ENCODE measurements at places on chromosomes 2 and 18.

DNA sequence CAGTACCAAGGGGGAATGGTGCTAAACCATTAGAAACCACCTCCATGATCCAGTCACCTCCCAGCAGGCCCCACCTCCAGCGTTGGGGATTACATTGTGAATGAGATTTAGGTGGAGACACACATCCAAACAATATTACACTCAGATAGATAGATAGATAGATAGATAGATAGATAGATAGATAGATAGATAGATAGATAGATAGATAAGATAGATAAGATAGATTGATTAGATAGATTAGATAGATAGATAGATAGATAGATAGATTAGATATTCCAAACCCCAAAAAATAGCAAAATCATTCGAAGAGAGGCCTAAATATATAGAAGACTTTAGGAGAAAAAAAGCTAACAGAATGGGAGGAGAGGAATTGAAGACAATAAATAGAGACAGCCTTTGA lies 42.8 kb upstream of the UBXN4 start:
- no peak for DNase-seq

DNA sequence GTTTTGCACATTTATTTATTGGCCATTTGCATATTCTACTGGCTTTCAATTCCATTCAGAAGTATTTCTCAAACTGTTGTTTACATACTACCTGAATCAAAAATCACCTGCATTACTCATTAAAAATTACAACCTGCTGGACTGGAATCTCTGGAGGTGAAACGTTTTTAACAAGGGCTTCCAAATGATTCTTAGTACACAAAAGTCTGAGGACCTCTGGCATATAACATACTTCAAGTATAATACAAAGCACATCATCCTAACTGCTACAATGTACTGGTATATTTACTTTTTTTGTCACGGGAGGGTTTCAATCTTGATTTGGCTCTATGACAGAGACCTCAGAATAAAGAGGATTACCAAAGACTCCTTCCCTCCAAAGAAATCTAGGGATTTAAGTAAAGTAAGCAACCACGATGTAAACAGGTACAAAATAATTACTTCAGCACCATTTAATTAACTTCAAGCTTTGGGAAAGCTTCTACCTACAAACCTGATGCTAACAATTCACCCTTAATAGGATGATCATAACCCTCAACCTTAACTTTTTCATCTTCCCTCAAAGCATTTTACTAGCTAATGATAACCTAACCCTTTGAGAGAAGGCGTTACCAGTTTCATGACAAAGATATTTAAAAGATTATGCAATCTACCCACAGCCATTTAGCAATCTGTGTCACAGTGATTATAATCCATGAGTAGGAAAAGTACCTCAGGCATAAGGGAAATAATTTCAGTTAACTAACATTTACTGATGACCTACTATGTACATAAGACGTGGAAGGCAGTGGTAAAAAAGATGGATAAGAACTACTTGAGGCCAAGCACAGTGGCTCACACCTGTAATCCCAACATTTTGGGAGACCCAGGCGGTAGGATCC lies 24.7 kb downstream of the ATAD2B start:
- DNase-seq: no peak

DNA sequence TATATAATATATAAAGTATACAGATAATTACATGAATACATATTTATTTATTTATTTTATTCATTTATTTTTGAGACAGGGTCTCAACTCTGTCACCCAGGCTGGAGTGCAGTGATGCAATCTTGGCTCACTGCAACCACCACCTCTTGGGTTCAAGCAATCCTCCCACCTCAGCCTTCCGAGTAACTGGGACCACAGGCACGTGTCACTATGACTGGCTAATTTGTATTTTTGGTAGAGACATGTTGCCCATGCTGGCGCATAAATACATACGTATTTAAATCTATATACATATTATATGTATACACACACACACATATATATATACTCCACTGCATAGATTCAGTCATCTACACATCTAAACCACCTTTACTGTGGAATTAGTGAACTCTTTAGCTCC lies 20.6 kb upstream of the NDUFV2 start:
- no peak for DNase-seq

GRCh38 chr2:220347626-220348025 lies 720.2 kb downstream of the SLC4A3 start:
- no peak for DNase-seq

- DNase-seq: no peak
Measured at GRCh38 chr2:234047361-234047760, 3.1 kb upstream of the SPP2 start.

GRCh38 chr2:217742841-217743240 lies 260.0 kb downstream of the TNS1 start:
- no peak for DNase-seq

DNA sequence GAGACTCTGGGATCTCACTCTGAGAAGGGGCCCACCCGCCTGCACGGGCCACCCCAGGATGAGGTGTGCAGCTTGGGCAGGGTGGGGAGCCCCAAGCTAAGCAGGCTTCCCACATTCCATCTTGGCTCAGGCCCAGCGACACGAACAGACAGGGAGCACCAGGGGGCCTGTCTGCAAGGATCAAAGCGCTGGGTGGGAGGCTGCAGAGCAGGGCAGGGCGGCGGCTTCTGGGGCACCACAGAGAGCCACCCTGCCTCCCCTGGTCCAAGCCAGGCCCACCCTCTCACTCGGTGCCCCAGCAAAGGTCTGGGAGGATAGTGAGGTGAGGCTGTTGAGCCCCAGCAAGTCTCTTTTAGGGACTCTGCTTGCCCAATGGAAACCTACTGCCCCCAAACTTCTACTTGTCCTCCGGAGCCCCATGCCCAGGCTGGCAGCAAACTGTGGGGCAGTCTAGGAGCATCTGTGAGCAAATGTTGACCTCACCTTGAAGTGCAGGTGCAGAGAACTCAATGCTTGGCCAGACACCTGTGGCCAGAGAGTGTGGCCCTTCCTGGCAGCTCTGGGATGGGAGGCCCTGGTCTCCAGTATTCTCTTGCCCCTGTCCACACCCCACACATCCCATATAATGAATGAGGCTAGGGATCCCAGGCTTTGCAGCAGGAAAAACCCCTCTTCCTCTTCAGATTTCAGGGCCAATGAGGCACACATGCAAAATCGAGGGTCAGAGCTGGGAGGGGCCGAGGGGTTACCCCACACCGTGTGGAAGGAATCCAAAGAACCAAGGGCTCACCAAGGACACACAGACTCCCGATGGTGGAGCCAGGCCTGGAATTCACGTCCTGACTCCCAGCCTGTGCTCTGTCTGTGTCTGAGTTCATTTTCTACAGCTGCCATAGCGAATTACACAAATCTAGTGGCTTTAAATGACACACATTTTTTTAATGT lies 18.8 kb upstream of the GLI2 start:
- DNase-seq: no peak

DNA sequence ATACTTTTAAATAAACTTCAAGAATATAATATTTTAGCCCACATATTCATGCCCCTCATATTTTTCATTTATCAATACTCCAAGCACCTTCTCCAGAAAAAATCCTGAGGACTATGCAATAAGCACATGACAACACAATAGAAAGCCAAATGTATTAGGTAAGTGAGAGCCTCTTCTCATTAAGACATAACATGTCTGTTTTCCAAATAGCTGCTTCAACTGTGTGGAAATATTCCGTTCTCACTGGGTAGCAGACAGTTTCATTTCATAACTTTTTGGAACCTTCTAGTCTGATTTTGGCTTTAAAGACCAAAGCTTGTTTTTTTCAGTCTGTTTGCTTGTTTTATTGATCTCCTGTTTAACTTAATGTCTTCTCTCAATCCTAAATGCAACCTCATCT lies 137.8 kb downstream of the PIK3C3 start:
- no peak for DNase-seq

GRCh38 chr2:159051661-159052060 lies 83.2 kb downstream of the TANC1 start:
- no peak for DNase-seq

- DNase-seq: no peak
Measured at GRCh38 chr2:160222546-160223283, 22.6 kb upstream of the ITGB6 start.

DNA sequence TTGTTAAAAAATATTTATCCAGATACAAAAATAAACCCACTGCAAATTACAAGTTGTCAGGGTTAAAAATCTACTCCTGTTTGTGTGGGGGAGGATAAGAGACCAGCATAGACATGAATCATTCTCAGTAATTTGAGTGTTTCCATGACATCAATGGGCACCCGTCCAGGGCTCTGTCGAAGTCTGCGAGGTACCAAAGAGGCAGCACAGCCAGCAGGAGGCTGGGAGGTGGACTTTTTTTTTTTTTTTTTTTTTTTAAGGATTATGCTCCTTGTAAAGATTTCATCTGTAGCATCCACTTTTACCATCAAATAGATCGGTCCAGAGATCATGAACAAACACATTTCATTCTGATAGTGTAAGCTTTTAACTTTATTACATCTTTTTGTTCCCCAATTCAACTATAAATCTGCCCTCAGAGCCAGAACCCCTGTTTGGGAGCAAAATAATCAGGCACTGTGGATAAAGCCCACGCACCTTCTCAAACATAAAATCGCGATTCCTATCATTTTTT lies 182.0 kb downstream of the TCF4 start:
- DNase-seq: peak; percentile 99

DNA sequence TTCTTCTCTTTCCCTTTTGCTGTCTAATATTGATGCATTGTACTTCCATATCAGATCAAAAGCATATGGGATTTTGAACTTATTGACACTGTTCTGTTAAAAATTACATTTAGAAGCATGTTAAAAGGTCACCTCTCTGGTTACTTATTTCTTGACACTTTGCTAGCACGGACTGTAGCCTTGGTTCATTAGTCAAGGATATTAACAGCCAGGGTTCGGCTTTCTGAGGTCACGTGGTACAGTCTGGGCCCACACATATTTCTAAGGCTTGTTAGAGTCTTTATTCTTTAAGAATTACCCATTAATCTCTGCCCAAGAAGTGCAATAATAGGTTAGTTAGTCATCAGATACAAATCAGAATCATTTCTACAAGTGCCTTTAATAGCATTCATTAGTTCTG lies 1035.8 kb upstream of the FANCL start:
- no peak for DNase-seq

- no peak for DNase-seq
Measured at GRCh38 chr2:206856513-206856912, 82.8 kb upstream of the CPO start.

- no peak for DNase-seq
Measured at GRCh38 chr2:107992069-107992468, 5.7 kb downstream of the SLC5A7 start.

GRCh38 chr2:237153181-237153580 lies 67.5 kb downstream of the COPS8 start:
- no peak for DNase-seq

DNA sequence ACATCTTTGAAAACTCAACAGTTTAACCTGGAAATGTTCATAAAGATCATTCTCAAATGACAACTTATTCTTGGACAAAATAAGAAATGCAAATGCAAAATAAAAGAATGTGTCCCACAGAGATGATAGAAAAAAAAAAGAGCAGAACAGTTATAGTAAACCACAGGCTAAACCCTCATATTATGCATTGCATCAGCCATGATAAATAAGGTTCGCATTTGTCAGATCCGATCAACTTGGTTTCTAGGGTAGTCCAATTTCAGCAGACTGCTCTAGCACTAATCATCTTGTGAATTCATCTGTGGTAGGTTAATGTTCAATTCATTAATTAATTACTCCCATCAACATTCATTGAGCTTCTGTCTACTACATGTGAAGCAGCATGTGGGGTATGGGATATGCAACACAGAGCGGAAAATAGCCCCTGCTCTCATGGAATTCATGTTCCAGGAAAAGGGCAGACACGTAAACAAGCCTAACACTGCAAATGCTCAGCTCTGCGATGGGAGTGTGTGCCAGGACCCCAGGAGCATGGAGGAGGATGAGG lies 316.2 kb upstream of the REV1 start:
- no peak for DNase-seq

GRCh38 chr18:13317801-13318200 lies 99.2 kb downstream of the LDLRAD4 start:
- DNase-seq: no peak

- DNase-seq: no peak
Measured at GRCh38 chr2:162677476-162677875, 161.1 kb downstream of the KCNH7 start.

DNA sequence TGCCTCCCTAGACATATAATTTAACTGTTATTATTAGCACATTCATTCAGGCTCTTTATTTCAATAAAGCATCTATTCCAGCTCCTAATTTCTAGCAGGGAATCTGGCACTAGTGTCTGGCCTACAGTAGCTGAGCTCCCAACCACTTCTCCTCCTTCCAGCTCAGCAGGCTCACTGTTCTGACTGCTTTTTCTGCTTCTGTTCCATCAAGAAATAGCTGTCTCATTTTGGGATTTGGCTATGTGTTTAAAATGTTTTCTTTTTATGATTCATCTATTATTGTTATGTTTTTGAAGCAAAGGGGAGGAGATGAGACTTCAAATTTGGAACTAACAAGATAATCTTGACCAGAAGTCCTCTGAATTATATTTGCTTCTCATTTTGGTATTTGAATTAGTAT lies 172.7 kb upstream of the SMAD7 start:
- peak; percentile 35 for DNase-seq
